NCI-H510A treated with DMSO at 0.1 percent for 48 hours (cell line): ENCODE measurements at places on chromosomes 2 and 18.

DNA sequence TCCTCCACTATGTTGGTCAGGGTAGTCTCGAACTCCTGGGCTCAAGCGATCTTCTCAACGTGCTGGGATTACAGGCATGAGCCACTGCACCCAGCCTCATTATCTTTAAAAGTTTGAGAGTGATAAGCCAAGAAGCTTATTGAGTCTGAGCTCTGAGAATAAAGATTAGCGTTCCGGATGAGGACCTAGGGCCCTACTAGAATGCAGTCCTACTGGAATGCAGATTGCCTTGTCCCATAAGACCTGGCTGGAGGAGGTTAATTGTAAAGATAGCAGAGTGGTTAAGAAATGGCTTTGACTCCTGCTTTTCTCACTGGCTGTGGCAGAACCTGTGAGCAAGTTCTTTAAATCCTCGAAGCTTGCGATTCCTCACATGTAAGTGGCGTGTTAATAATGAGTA is 4.0 kb downstream of the VWA3B start:
- no peak for DNase-seq

- peak; percentile 54 for DNase-seq
These were observed 394 bp downstream of the SCYGR3 start for GRCh38 chr2:227614246-227614645.

- DNase-seq: peak; percentile 81
These were observed 128.0 kb upstream of the MSH6 start for GRCh38 chr2:47654790-47655562.

- no peak for DNase-seq
These were observed 508.3 kb downstream of the TSN start for GRCh38 chr2:122263746-122264145.

GRCh38 chr2:95179451-95179850 is 13.8 kb downstream of the ZNF2 start:
- DNase-seq: no peak

DNA sequence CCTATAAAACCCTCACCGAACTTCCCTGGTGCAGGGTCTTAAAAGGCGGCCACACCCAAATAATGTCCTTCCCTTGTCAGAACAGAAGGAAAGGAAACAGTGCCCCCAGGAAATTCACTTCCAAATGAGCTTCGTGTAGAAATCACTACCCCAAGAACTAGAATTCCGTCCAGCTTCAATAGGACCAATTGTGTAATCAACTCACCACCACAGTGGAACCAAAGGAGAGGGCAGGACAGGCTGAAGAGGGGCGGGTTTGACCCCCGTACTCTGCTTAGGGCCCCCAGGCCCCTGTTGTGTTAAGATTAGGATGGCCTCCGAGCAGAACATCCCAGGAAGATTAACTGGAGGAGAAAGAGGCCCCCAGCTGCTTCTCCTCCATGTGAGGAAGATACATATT is 24.1 kb downstream of the GPR35 start:
- no peak for DNase-seq

GRCh38 chr2:161085149-161085548 is 75.1 kb upstream of the TANK start:
- no peak for DNase-seq

- peak; percentile 78 for DNase-seq
These were observed 19.8 kb downstream of the EPHA4 start for GRCh38 chr2:221552291-221552690.

DNA sequence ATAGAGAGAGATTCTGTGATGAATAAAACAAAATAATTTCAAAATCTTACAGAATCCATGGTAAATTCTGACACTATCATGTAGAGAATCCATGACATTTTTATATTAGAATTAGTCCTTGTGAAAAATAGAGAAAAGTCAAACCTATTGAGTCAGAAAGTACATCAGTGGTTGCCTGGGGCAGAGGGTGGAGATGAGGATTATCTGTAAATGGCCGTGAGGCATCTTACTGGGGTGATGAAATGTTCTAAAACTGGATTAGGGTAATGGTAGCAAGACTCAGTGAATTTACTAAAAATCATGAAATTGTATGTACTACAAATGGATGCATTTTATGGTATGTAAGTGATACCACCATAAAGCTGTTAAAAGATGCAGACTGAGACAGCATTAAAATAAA is 323.1 kb downstream of the SLC8A1 start:
- DNase-seq: no peak

- DNase-seq: no peak
These were observed 311.2 kb downstream of the LPIN1 start for GRCh38 chr2:12057436-12058166.

DNA sequence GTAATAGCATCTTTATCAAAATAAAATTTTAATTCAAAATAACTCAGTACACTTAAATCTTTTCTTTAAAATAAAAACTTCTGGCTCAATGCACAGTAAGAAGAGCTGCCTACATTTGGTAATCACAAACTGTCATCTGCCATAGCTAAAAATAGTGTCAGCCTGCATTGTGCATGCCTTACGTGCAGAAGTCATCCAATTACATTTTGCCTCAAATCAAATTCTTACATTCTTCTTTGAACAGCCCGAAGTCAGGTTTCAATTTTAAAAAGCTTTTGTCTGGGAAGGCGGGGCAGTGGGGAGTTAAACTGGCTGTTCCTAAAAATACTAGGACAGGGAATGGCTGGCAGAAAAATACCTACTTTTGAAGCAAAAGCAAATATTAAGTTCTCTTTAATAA is 51.1 kb downstream of the RTN4 start:
- DNase-seq: no peak

DNA sequence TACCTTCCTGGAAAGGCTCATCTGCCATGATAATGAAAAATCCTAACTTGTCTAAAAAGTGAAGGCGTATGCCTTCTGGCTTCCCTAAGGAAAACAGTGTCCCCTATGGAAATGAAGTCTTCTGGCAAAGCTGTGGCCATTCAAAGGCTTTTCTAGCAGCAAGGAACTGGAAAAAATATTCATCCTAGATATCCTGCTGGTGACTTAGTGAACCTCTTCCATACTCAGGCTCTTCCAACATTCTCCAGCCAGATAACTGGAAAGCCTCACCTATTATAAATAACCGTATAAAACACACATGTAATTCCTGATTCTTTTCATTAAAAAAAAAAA is 84.7 kb downstream of the RBMS1 start:
- DNase-seq: no peak

- DNase-seq: no peak
These were observed 118.3 kb downstream of the MAP3K20 start for GRCh38 chr2:173193925-173194324.

- DNase-seq: no peak
These were observed 12.1 kb upstream of the CYBRD1 start for GRCh38 chr2:171509945-171510731.

DNA sequence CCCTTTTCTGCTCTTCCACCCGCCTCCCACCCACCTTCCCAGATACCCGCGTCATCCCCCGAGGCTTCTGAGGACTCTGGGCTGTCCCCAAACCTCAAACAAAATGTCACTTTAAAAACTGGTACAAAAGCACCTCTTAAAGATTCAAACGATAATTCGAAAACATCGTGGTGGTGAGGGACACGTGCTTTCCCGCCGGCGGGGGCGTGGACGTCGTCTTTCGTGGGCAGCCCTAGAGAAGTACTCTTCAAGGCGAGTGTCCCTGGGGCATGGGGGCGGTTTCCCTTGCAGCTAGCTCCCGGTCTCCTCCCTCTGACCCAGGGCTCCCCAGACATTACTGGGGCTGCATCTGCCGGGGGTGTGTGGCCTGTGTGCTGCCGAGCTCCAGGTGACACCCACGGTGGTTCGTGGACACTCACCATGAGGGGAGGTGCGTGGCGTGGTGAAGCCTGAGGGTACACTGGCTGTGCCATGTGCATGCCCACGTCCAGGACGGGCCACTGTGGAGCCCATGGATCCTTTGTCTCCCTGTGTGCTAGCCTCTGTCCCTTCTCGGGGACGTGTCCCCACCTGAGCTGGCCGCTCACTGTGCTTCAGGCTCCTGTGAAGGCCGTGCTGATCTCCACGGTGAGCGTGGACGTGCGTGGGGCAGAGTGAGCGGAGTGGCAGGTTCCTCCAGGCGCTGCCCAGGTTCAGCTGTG is 117.8 kb downstream of the NFATC1 start:
- no peak for DNase-seq

- DNase-seq: no peak
These were observed 46.1 kb upstream of the DAPL1 start for GRCh38 chr2:158748926-158749590.

- DNase-seq: no peak
These were observed 21.9 kb upstream of the EXOC6B start for GRCh38 chr2:72847534-72848315.

DNA sequence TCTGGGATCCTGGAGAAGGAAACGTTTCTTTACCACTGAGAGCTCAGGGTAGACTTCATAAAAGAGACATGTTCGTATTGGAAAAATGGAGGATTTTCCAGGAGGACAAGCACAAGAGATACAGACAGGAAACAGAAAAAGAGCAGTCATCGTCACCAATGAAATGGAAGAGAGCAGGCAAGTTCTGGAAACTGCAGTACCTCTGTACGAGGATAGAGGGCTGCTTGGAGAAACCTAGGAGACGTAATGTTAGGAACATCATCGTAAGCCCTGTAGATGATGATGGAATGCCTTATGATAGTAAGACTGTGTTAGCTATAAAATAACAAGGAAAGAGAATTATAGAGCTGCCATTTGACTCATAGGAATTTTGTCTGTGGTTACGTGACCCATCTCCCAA is 121.1 kb upstream of the KLHL14 start:
- no peak for DNase-seq

GRCh38 chr2:8534729-8535468 is 147.0 kb upstream of the ID2 start:
- DNase-seq: no peak

GRCh38 chr2:192411755-192412154 is 217.0 kb upstream of the TMEFF2 start:
- no peak for DNase-seq

- DNase-seq: no peak
These were observed 323.5 kb downstream of the CELF4 start for GRCh38 chr18:37242091-37242490.

GRCh38 chr18:26225022-26225693 is 1.1 kb upstream of the TAF4B start:
- DNase-seq: no peak

- no peak for DNase-seq
These were observed 65.5 kb downstream of the DGKD start for GRCh38 chr2:233419602-233420391.

- no peak for DNase-seq
These were observed 367.3 kb upstream of the HS6ST1 start for GRCh38 chr2:128685841-128686496.

DNA sequence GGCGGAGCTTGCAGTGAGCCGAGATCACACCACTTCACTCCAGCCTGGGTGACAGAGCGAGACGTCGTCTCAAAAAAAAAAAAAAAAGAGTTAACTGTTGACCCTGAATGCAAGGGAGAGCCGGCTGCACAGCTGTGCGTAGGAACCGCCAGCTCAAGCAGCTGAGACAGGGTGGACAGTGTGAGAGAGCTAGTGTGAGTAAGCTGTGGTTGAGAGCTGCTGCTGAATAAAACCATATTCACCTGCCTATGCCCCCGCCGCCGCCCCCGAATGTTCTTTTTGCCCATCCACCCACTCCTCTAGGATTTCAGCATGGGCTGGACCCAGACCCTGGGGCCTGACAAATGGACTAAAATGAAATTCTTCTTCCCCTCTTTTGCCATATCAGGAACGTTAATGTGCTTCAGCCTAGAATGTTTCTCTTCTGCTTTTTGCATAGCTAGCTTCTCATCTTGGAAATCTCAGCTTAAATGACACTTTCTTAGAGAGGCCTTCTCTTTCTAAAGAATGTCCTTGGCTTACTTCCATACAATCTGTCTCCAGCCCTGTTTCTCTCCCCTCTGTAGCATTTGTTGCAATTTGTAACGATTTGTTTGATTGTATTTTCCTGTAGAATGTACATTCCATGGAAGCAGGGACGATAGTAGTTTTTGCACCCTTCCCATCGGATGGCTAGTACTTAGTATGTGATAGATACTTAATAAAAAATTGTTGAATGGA is 142.7 kb downstream of the KLHL14 start:
- no peak for DNase-seq

GRCh38 chr18:43161528-43161927 is 46.0 kb upstream of the RIT2 start:
- no peak for DNase-seq

GRCh38 chr18:36529747-36530146 is 232.2 kb downstream of the FHOD3 start:
- DNase-seq: no peak

DNA sequence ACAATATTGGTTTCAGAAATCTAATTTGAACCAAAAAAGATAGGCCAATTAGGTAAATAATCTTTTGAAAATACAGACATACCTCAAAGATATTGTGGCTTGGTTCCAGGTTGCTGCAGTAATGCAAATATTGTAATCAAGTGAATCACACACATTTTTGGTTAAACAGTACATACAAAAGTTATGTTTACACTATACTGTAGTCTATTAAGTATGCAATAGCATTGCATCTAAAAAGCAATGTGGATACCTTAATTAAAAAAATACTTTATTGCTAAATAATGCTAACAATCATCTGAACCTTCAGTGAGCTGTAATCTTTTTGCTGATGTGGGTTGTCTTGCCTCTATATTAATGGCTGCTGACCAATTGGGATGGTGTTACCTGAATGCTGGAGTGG is 67.3 kb downstream of the KYNU start:
- DNase-seq: no peak

GRCh38 chr2:74812787-74813590 is 20.9 kb upstream of the HK2 start:
- no peak for DNase-seq

GRCh38 chr18:11096839-11097750 is 52.3 kb downstream of the PIEZO2 start:
- no peak for DNase-seq

DNA sequence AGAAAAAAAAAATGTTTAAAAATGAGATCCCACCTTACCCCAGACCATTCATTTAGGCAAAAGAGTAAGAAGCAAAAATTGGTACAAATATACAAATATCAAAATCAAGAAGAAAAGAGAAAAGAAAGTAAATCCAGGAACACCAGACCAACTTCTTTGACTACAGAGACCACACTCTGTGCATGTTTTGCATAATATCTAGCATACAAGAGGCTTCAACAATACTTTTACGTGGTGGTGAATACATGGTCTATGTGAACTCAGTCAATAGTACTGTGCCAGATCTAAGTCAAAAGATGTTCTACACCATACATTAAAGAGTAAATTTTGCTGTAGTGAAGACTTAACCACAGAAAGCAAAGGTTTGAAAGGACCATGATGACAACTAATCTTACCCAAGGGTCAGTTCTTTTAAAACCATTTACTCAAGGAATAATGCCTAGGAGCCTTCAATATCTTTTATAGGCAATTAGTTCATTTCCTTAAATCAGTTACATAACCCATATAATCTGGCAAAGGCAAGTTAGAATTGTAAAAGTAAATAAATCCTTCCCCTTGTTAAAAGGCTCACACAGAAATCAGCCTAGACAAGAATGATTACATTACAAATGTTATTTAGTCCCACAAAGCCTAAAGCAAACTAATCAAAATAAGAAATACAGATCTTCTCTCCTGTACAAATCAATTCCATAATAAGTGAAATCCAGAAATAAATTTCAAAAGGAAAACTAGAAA is 115.2 kb downstream of the EXOC6B start:
- DNase-seq: no peak

- DNase-seq: no peak
These were observed 1.2 kb downstream of the MXD1 start for GRCh38 chr2:69916106-69916505.

- DNase-seq: no peak
These were observed 177.6 kb downstream of the ZNF407 start for GRCh38 chr18:74775239-74775638.

GRCh38 chr2:38635139-38635538 is 30.8 kb upstream of the GALM start:
- no peak for DNase-seq
